Activated CD4-positive, alpha-beta T cell treated with anti-CD3 and anti-CD28 coated beads, Interleukin-2, amount 50 U/mL, for 48 hours (primary cell): ENCODE measurements at places on chromosomes 1 and 21.

DNA sequence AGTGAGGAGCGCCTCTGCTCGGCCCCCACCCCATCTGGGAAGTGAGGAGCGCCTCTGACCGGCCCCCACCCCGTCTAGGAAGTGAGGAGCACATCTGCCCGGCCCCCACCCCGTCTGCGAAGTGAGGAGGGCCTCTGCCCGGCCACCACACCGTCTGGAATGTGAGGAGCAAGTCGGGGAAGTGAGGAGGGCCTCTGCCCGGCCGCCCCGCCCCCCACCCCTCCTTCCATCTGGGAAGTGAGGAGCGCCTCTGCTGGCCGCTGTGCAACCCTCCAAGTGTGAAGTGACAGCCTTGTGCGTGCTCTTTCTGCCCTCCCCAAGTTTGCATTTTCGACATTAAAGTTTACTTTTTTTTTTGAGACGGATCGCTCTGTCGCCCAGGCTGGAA lies 5.1 kb upstream of the ZZZ3 start:
- peak; percentile 40 for DNase-seq

DNA sequence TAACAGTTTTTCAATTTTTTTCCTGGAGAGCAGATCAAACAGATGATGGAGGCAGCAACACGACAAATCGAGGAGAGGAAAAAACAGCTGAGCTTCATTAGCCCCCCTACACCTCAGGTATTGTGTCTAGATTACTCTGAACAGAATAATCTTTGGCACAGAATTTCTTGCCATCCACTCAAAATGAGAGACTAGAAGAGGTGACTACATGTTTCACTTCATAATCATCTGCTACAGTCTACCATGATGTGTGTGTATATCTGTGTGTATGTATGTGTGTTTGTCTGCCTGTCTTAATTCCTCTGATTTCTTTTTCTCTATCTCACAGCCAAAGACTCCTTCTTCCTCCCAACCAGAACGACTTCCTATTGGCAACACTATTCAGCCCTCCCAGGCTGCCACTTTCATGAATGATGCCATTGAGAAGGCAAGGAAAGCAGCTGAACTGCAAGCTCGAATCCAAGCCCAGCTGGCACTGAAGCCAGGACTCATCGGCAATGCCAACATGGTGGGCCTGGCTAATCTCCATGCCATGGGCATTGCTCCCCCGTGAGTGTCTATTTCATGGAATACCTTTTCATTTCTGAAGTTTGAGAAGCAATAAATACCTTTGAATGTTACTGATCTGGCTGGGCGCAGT lies 11.4 kb downstream of the PRPF3 start:
- DNase-seq: no peak

DNA sequence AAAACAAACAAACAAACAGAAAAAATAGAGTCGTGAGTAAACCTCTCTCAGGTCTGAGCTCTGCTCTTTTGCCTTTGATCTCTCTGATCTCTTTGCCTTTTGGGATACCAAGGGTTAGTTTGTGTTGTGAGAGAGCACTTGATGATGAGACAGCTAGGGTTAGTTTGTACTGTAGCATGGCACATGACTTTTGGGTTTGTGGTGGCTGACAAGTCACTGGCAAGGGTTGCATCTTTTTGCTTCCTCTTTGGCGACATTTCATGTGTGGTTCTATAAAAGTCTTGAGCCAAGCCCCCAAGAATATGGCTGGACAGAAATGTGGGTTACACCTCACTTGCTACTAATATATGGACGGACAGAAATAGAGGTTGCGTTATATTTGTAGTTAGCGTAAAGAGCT lies 60.5 kb downstream of the TESK2 start:
- no peak for DNase-seq

GRCh38 chr1:36966242-36966641 lies 68.1 kb downstream of the GRIK3 start:
- peak; percentile 16 for DNase-seq

DNA sequence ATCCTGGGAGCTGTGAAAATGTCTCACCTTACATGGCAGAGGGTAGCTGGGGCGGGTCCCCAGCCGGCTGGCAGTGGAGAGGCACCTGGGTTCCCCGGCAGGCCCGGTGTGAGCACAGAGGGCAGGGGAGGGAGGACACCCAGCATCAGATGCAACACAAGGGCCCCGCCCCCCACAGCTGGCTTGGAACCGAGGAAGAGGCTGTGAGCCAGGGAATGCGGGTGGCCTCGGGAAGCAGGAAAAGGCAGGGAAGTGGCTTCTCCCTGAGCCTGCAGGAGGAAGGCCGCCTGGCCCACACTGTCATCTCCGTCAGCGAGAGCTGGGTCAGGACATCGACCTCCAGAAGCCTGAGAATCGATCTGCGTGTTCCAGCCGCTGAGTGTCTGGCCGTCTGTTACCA lies 87.3 kb downstream of the SIK1 start:
- no peak for DNase-seq

GRCh38 chr1:173318788-173319187 lies 111.7 kb upstream of the TNFSF4 start:
- no peak for DNase-seq
